ENCODE measurements at places on chromosomes 4 and X.

- DNase-seq, result no peak
Measured at GRCh38 chr4:27248829-27249228, 388.2 kb downstream of the STIM2 start.

GRCh38 chrX:63581398-63581797, 203.6 kb downstream of the ARHGEF9 start:
- no peak for DNase-seq

GRCh38 chr4:186497043-186497442, 58.3 kb downstream of the MTNR1A start:
- no peak for DNase-seq

DNA sequence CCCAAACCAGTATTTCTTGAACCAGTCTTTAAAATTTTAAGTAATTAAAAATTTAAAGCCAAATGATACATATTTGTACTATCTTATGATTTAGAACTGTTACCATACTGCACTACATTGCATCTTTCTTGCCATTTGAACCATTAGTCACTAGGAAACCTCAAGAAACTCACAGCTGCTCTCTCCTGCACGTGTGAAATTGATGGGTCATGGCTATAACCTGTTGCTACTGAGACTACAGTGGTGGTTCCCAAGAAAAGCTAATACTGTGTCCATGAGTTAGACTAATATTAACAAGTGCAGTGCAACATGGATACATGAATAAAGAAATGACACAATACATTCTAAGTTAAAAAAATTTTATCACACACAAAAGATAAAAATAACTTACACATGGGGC, 88.4 kb downstream of the PDE5A start:
- DNase-seq, result no peak

DNA sequence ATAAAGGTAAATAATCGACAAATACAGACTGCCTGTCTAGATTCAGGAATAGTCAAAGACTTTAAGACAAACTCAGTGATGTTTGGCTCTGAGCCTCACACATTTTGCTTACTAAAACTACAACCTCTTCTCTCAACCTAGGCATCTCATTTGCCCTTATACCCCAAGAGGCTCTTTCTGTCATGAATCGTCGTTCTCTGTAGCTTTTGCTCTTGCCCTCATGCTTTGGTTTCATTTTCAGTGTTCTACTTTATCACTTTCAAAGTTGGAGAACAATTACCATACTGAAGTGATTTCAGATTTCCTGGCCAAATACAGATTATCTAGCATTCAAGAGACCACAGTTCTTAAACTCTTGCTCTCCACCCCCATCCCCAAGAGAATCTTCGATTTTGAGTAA, 114.1 kb upstream of the RAP2C start:
- DNase-seq, result no peak

GRCh38 chr4:113711883-113712662, 49.5 kb downstream of the CAMK2D start:
- DNase-seq, result no peak
